ENCODE measurements at places on chromosomes 6 and 20.
A peak's percentile ranks its signal among the peaks of the same experiment; 100 is the strongest.

DNA sequence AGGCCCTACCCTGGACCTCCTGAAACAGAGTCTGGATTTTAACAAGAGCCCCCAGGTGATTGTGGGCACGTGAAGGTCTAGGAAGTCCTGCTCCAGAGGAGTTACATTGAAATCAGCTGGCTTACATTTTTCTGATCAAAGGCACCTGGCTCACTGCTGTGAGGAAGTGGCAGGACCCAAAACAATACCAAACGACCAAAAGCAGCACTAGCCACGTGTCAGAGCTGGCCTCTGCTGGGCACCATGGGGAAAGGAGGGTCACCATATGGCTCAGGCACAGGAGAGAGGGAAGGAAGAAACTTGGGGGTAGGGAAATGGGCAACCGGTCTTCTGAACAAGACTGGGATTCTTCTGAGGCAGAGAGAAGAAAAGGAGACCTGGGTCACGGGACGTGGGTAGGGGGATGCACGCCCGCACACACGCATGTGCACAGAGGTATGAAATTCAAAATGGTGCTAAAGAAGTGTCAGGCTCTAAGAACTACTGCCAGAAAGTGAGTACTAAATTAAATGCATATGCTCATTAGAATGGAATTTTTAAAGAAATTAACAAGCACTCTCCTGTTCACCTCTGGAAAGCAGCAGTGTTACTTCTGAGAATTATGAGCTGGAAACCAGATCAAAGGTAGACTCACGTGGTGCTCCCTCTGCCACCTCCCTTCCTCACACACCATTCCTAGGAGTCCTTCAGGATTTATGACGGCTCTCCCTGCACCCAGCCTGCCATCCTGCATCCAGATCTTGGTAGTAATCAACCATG, 113.6 kb downstream of the TRERF1 start:
- no peak for DNase-seq

DNA sequence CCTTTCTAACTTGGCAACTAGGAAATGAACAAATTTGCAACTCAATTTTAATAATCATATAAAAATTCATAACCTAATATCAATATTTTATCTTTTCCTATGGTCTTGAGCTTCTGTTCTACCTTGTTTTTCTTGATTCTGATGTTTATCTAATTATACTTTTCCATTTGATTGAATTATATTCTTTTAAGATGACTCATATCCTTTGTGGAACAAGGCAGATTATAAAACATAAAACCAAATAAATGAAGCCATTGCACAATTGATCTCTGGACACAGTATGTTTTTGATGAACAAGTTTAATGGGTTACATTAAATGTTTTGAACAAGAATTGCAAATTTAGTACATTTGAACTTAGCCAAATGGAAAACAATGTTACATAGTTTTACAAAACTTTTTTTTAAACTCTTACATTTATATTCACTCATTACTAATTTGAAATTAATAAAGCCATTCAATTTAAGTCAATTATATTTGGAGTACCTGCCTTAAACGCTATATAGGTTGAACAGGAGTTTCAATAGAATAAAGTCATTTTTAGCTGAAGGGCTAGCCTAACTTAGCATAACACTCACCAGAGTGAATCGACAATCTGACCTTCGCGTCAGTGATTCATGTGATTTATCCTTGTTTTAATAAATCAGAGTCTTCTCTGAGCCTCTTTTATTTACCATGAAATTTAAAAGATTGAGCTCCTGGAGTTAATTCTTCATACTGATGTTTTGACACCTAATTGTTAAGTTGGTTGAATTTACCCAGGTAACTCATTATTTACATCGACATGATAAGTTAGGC, 3.8 kb downstream of the NCOA7 start:
- DNase-seq = no peak

- DNase-seq = no peak
These were observed 41.8 kb upstream of the FOXO3 start for GRCh38 chr6:108518714-108519576.

DNA sequence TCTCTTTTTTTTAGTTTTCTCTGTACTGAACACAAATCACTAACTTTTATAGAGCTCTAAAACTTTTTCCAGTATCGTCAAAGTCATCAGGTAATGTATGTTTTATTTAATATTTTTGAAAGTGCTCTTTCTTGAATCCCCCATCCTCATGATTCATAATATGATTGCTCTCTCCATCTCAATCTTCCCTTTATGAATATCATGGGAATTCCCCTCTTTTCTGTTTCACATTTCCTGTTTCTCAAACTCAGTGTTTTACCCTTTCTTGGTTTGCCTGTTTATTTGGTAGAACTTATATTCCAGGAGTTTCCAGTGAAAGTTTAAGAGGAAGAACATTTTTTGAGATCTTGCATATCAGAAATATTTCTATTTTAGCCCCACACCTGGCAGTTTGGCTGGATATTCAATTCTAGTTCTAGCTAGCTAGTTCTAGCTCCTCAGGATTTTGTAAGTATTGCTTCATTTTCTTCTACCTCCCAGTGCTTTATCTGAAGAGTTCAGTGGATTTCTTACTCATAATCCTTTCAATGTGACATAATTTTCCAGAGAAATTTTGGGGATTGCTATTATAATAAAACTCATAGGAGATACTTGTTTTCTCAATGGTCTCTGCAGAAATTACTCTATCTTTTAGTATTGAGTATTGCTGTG, 6.1 kb upstream of the C6orf58 start:
- DNase-seq = no peak

DNA sequence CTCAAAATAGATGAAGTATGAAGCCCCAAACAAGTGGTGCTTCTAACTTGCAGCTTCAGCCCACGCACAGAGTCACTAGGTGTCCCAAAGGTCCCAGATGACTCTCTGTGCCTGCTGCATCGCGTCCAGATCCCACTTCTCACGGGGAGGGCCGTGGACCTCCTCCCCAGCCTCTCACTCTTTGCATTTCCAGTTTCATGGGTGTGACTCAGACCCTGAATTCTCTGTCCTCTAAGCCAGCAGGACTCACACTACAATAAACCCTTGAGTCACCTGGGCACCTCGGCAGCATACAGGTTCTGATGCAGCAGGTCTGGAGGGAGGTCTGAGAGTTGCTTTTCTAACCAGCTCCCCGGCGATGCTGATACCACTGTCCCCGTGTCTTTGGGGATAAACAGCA, 114.0 kb upstream of the RIN2 start:
- no peak for DNase-seq

DNA sequence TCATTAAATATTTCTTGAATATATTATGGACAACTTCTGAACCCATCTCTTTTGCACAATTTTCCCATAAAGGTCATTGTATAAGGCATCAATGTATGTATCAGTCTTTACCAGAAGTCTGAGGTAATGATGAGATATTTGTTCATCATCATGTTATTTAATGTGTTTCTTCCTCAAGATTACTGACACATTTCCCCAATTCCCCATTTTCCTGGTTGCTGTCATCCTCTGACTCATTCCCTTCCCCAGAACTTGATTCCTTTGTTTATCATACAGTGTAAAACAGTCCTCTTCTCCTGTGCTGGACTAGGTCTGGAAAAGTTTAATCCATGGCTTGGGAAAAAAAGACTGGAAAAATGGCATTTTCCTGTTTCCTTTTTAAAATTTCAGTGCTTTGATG, 107.9 kb upstream of the FLRT3 start:
- DNase-seq = no peak

DNA sequence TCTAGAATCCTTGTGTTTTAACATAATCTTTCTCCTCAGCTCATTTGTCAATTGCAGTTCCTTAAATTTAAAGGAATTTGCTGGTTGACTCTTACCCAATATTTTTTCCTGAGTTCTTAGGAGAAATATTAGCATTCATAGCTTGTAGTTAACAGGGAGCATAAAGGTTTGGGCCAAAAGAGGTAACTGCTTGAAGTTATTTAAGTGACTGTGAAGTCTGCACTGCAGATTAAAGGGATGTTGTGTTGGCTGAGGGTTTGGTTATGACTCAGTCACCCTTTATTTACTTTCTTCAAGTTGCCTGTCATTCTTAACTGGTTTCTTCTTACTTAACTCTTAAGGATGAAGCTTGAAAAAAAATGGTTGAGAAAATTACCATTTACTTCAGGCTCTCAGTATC, 220.3 kb upstream of the LAMP5 start:
- DNase-seq = no peak

- DNase-seq = no peak
These were observed 360.1 kb downstream of the SAMD5 start for GRCh38 chr6:147868427-147869190.

- no peak for DNase-seq
These were observed 17.5 kb downstream of the ADA start for GRCh38 chr20:44633872-44634600.

DNA sequence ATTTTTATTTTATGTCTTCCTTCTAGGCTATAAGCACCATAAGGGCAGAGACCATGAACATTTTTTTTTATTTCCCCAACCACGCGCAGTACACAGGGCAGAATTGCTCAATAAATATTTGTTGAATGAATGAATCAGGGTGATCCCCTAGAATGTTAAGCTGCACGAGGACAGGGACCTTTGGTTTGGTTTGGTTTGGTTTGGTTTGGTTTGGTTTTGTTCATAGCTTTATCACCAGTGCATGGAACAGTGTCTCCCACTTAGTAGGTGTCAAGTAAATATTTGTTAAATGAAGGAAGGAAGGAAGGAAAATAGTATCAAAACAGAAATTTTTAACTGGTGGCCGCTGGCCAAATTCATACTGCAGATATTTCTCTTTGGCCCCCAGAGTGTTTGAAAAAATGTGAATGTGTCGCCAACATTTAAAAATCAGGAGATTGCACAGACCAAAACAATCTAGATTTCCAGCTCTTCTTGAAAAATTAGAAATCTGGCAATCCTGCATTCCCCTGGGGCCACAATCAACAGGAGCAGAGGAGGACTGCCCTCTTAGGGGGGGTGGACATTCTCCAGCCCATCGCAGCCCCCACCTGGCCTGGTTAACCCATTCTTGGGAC, 205.3 kb downstream of the EYA2 start:
- no peak for DNase-seq

GRCh38 chr6:142531727-142532126, 229.9 kb downstream of the ADGRG6 start:
- no peak for DNase-seq

- no peak for DNase-seq
These were observed 7.6 kb upstream of the MAPK13 start for GRCh38 chr6:36122495-36123269.

DNA sequence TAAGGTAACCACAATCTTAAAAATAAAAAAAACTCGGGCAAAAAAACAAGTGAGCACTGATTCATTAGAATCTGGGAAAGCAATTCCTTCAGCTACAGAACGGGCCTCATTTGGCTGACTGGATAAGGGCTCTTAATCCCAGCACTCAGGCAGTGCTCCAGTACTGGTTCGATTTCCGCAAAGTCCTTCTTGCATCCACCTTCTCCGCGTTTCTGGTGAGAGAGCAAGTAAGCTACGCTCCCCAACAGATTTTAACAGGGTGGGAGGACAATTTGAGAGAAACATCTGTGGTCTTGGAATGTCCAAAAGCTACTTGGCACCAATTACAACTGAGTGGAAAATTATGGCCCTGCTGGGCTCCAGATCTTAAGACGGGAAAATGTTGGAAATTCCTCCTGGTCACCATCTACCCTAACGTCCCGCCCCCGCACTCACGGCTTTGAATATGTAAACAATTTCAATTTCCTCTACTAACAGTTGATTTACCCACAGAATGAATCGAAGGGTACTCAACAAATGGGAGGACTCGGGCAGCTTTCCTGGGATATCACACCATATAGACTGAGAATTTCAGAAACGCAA, 18.1 kb upstream of the ZSCAN9 start:
- no peak for DNase-seq

- no peak for DNase-seq
These were observed 78.7 kb upstream of the AFDN start for GRCh38 chr6:167748046-167748445.

- DNase-seq = peak; percentile 85
These were observed 137.7 kb upstream of the DEFB112 start for GRCh38 chr6:50187351-50187921.

GRCh38 chr6:122653094-122653493, 42.9 kb downstream of the PKIB start:
- no peak for DNase-seq

- no peak for DNase-seq
These were observed 648 bp upstream of the BACH2 start for GRCh38 chr6:90297115-90297866.

- no peak for DNase-seq
These were observed 208.0 kb upstream of the PRND start for GRCh38 chr20:4513720-4514119.

Data from NCI-H345 (cell line).